ENCODE measurements at places on chromosomes 12 and 14. TPM values are rescaled to one million over a fixed set of nuclear protein-coding genes. Genes with fewer than 3 reads are reported as not detected.

Gene ATG101
- 18.0 TPM for total RNA-seq

Gene SEC23A
- total RNA-seq: 67.7 TPM

Gene PNP
- total RNA-seq: 45.0 TPM

Gene LYSET
- total RNA-seq: 8.1 TPM

All from left lobe of liver (tissue), 2 donors.